ENCODE measurements at places on chromosomes 5 and 9. TPM values are rescaled to one million over a fixed set of nuclear protein-coding genes. Genes with fewer than 3 reads are reported as not detected.

The SLC6A3 gene
- not detected for total RNA-seq

The ZNF782 gene
- 5.0 TPM for total RNA-seq

The ABO gene
- 4.5 TPM for total RNA-seq

The STRBP gene
- 26.0 TPM for total RNA-seq

The CDX1 gene
- total RNA-seq = not detected

The CDH10 gene
- 0.05 TPM for total RNA-seq

The PDE4D gene
- 13.2 TPM for total RNA-seq

The BTNL8 gene
- total RNA-seq = 0.35 TPM

The NKD2 gene
- total RNA-seq = 0.10 TPM

The IL33 gene
- 0.35 TPM for total RNA-seq

The LVRN gene
- total RNA-seq = not detected

The SAPCD2 gene
- 12.0 TPM for total RNA-seq

The PLEKHG4B gene
- 0.15 TPM for total RNA-seq

The SCGB3A2 gene
- total RNA-seq = not detected

The SHC3 gene
- total RNA-seq = 2.1 TPM

The WDR38 gene
- total RNA-seq = not detected

The TAF11L5 gene
- not detected for total RNA-seq
